ENCODE measurements at places on chromosomes 2 and 18.

GRCh38 chr2:145350011-145350410 is 830.1 kb upstream of the ZEB2 start:
- DNase-seq = no peak

DNA sequence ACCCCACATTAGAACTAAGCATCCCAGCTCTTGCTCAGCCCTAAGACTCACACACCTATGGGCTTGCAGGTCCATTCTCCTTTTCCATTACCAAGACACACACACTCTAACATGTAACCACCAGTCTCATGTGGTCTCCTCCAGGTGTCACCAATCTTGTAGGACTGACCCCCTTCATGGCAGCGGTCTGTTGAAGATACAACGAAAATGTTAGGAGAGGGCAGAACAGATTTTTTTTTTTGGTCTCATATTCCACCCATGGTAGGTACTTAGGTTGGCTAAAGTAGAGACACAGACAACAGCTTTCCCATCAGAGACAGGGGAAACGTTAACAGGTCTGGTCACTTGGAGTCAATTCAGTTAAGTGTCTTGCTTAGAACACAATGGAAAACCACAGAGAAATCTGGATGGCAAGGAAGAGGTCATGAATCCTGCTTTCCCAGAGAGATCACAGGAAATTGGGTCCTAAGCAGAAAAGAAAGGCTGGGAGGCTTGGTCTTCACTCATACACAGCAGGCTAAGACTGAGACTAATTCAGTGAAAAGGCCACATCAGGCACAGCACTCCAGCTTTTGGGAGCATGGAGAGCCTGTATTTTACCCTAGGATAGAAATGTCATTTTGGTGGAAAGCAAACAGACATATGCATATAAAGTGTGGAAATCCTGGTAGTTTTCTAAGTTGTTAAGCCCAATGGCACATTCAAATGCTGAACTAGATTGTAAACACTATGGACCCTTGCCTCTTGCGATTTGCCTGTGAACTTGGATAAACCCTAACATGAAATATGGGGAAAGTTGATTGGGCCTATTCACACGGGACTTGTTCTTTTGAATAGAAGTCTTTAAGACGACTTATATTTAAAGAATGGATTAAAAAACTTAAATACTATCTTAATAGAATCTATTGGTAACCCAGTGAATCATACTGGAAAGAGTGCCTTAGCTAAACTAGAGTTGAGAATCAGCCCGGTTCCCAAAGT is 3.8 kb downstream of the FN1 start:
- no peak for DNase-seq

GRCh38 chr2:182650704-182651103 is 65.4 kb upstream of the DNAJC10 start:
- DNase-seq = no peak

DNA sequence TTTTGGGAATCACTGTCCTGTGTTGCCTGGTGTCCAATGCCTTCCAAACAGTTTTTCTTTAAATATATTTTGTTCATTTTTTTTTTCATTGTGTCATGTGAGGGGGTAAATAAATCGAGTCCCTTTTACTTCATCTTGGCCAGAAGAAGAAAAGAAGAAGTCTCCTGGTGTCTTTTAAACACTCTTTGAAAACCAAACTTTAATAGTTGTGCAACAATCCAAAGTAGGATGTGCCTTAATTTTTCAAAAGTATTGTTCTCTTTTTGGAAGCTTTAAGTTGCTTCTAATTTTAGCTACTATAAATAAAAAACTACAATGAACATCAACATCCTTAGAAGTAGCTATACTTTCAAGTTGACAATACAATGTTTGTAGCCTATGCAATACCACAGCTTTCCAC is 154.9 kb downstream of the ATAD2B start:
- no peak for DNase-seq

GRCh38 chr18:68176901-68177300 is 538.0 kb downstream of the TMX3 start:
- no peak for DNase-seq

DNA sequence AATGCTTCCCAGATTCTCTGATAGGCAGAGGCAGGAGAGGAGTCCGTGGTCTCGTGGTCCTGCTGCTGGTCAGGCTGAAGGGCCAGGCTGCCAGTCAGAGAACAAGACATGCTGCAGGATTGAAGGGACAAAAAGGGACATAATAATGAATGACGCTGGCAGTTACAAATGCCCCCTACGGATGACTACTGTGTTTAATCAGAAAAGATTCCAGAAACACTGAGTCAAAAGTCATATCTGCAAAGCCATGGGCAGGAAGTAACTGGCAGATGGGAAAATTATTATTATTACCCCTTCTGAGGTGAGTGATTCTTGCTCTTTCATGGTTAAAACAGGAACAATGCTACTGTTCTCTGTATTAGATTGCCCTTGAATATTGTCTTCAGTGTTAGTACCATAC is 19.0 kb downstream of the LCT start:
- DNase-seq = no peak

GRCh38 chr2:8009010-8009597 is 672.8 kb upstream of the ID2 start:
- DNase-seq = no peak

- DNase-seq = no peak
These were observed 28.3 kb upstream of the ATP6V1B1 start for GRCh38 chr2:70907130-70908057.

- no peak for DNase-seq
These were observed 7.8 kb upstream of the ANXA4 start for GRCh38 chr2:69734035-69734611.

GRCh38 chr2:225122007-225122406 is 79.7 kb upstream of the DOCK10 start:
- no peak for DNase-seq

DNA sequence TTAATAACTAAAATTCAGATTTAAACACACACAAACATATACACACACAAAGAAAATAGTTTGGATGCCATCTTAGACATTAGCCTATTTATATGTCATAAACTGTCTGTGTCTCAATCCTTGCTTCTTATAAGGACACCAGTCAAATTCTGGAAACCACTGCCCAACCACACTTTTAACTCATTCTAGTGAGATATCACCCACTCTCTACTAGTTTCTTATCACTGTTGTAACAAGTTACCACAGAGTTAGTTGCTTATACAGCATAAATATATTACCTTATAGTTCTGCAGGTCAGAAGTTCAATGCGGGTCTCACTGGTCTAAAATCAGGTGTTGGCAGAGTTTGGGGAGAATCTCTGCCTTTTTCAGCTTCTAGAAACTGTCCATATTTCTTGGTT is 239.1 kb downstream of the MTX2 start:
- no peak for DNase-seq

GRCh38 chr18:23143016-23143814 is 7.9 kb downstream of the CABLES1 start:
- DNase-seq = no peak

GRCh38 chr2:15763106-15763821 is 171.6 kb downstream of the DDX1 start:
- no peak for DNase-seq

DNA sequence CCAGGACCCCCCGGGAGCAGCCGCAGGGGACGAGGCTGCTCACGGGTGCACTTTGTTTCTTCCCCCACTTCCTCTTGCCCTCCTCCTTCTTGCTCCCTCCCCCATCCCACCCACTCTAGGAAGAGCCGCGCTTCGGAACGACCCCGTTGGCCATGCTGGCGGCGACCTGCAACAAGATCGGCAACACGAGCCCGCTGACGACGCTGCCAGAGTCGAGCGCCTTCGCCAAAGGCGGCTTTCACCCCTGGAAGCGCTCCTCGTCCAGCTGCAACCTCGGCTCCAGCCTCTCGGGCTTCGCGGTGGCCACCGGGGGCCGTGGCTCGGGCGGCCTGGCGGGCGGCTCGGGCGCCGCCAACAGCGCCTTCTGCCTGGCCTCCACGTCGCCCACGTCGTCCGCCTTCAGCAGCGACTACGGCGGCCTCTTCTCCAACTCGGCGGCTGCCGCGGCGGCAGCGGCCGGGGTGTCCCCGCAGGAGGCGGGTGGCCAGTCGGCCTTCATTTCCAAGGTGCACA is 1.3 kb downstream of the SP9 start:
- no peak for DNase-seq

DNA sequence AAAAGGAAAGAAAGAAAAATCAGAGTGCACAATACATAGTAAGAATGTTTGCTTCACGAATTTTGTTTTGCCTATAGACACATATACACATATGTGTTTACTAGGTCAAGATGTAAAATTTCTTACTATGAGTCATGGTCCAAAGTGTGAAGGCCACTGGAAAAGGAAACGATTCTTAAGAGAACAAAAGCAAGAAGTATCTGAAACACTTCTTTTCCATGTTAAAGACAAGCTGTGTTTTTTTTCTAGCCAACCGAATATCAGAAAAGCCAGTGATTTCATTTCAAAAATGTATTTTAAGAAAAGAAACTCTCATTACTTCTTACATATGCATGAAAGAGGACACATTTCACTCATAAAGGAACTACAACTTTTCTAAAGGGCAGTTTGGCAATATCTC is 24.9 kb downstream of the PECR start:
- no peak for DNase-seq

DNA sequence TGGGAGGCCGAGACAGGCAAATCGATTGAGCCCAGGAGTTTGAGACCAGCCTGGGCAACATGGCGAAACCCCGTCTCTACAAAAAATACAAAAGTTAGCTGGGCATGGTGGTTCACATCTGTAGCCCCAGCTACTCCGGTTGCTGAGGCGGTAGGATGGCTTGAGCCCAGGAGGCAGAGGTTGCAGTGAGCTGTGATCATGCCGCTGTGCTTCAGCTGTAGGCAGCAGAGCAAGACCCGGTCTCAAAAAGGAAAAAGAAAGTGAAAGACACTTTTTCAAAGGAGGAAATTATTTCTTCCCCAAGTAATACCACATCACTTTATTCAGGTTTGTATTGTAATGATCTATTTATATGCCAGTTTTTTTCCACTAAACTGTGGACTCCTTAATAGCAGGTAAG is 35.7 kb upstream of the TAF4B start:
- no peak for DNase-seq

GRCh38 chr2:218291318-218292047 is 820 bp downstream of the TMBIM1 start:
- DNase-seq = no peak

DNA sequence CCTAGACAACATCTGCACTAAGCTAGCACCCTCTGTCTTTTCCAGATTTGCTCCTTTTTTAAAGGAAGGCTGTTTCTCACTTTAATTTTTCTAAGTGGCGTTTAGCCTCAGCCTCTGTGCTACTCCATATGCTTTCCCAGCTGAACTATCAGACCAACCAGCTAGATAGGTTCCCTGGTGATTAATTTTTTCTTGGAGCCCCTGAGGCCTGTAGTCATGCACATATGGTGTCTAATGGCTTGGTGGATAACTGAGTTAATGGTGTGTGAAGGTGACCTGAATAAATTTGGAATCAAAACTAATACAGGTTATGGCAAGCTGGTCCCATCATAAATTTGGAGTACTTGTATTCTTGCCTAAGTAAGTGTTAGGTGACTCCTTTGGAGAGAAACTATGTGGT is 135.5 kb downstream of the MGAT5 start:
- DNase-seq = no peak

DNA sequence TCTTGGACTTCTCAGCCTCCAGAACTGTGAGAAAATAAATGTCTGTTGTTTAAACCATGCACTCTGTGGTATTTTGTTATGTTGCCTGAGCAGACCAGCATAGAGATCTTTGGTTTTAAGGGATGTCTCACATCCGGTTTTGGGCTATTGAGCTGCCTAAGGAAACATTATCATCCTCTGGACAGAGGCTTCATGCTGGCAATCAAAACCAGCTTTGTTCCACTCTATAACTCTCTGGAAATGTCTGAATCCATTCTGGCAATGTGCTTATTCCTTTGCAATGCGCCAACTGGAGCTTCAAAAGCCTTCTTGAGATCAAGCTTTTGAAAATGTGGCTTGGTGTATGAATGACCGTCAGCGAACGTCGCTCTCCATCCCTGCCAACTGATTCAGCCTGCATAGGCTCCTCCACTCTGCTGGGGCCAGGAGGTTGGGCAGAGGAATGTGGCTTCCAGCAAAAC is 183.6 kb upstream of the MGAT5 start:
- no peak for DNase-seq

DNA sequence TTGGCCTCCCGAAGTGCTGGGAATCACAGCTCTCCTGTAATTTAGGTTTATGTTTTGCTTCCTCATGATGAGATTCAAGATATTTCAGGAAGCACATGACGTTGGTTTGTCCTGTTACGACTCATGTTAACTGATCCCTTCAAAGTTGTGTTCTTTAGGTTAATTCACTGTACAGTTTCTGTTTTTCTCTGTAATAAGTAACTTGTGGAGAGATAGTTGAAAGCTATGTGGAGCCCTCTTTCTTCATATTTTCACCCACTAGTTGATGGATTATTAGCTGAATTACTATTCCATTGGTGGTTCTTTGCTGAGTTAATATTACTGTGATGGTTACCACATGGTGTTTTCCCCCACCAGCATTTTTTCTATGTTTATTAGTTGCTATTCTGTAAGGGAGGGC is 18.3 kb upstream of the CHCHD5 start:
- no peak for DNase-seq

DNA sequence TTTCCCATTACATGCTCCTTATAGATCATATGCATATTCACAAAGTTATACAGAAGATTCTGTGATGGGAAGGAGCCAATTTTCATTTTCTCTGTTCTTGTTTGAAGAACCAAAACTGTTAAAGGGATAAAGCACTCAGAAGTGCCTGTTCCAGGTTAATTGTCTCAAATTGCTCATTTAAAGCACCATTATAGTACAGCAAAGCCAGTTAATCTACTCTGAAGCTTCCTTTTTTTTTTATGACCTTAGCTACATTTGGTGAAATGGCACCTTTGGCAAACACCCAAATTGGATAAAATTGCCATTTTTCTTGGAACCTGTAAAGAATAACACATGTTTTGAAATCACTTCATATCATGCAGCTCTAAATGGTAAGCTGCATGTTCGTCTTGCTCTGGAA is 1092.3 kb downstream of the BCL11A start:
- no peak for DNase-seq

GRCh38 chr2:36486521-36487044 is 111.4 kb downstream of the FEZ2 start:
- DNase-seq = no peak

DNA sequence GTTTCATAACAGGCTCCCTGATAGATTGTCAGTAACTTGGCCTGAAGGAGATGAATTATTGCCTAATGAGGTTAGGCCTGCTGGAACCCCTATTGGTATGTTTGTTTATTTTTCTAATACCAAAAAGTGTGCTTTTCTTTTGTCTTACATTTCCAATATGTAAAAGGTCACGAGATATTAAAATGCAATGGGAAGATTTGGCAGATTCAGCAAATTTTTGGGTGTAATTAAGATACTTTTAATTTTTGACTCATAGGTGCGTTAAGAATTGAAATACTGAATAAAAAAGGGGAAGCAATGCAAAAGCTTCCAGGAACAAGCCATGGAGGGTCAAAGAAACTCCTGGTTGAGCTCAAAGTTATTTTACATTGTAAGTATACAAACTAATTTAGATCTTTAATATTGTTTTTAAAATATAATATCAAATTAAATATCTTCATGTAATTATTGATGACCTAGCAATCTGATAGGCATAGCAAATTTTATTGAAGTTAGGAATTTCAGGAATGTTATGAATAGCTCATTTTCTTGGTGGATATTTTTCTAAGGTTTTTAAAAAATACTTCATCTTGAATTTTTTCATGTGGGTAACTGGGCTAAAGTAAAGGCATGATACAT is 52.1 kb downstream of the SMCHD1 start:
- no peak for DNase-seq

GRCh38 chr18:5966514-5966913 is 71.2 kb upstream of the TMEM200C start:
- DNase-seq = no peak
